ENCODE measurements at places on chromosomes 4 and X. TPM values are rescaled to one million over a fixed set of nuclear protein-coding genes. Genes with fewer than 3 reads are reported as not detected.

The SPATA18 gene
- total RNA-seq: 17.0 TPM

DNA sequence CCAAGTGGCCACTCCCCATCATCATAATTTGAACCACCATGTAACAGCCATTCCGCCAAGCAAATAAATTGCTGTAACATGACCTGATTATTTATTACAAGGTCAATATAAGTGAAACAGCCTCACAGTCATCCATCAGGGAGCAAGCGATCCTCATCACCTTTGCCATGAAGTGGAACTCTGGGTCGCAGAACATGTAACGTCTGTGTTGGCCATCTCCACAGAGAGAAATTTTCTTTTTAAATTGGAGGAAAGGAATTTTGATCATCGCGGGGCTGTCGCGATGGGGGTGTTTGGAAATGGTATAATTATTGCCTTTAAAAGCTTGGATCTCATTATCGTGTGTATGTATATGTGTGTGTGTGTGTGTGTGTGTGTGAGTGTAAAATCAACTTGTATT lies 90.2 kb downstream of the SHOX start:
- no peaks in the 10 kb centered on the region for H3K36me3 ChIP-seq
- no peaks in the 10 kb centered on the region for H3K4me1 ChIP-seq
- peaks cover 5% of the 10 kb centered on the region for H3K27me3 ChIP-seq
- H3K27ac ChIP-seq: no peak overlapping the region
- H3K4me3 ChIP-seq: no peak overlapping the region

The BCORL1 gene
- total RNA-seq: 20.9 TPM

GRCh38 chr4:78707793-78708192 lies 68.4 kb upstream of the BMP2K start:
- H3K27ac ChIP-seq: no peak overlapping the region
- H3K4me1 ChIP-seq: no peaks in the 10 kb centered on the region
- no peak overlapping the region for H3K4me3 ChIP-seq
- no peaks in the 10 kb centered on the region for H3K27me3 ChIP-seq
- H3K36me3 ChIP-seq: no peaks in the 10 kb centered on the region
- DNase-seq: no peak

GRCh38 chrX:130162094-130162735 lies 3.4 kb downstream of the AIFM1 start:
- peaks cover 3% of the 10 kb centered on the region for H3K36me3 ChIP-seq
- H3K27ac ChIP-seq: no peak overlapping the region
- H3K4me3 ChIP-seq: peak overlapping the region; percentile 18
- peaks cover 4% of the 10 kb centered on the region for H3K4me1 ChIP-seq

GRCh38 chrX:617891-618290 lies 12.7 kb upstream of the SHOX start:
- peaks cover 84% of the 10 kb centered on the region for H3K27me3 ChIP-seq
- H3K27ac ChIP-seq: no peak overlapping the region
- peak; percentile 65 for DNase-seq
- peaks cover 4% of the 10 kb centered on the region for H3K4me1 ChIP-seq
- no peaks in the 10 kb centered on the region for H3K36me3 ChIP-seq

DNA sequence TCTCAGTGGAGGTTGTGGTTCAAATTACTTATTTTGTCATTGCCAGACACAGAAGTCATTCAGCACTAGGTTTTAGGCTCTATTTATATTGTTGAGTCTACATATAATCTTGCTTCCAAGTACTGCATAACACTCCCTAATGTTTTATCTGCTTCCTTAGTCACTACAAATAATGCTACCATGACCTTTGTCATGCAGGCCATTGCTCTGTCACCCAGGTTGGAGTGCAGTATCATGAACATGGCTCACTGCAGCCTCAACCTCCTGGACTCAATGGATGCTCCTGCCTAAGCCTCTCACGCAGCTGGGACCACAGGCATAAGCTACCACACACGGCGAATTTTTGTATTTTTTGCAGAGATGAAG lies 23.5 kb upstream of the PDZD4 start:
- H3K27ac ChIP-seq: no peak overlapping the region
- peaks cover 20% of the 10 kb centered on the region for H3K27me3 ChIP-seq
- H3K36me3 ChIP-seq: no peaks in the 10 kb centered on the region
- no peak overlapping the region for H3K4me3 ChIP-seq

DNA sequence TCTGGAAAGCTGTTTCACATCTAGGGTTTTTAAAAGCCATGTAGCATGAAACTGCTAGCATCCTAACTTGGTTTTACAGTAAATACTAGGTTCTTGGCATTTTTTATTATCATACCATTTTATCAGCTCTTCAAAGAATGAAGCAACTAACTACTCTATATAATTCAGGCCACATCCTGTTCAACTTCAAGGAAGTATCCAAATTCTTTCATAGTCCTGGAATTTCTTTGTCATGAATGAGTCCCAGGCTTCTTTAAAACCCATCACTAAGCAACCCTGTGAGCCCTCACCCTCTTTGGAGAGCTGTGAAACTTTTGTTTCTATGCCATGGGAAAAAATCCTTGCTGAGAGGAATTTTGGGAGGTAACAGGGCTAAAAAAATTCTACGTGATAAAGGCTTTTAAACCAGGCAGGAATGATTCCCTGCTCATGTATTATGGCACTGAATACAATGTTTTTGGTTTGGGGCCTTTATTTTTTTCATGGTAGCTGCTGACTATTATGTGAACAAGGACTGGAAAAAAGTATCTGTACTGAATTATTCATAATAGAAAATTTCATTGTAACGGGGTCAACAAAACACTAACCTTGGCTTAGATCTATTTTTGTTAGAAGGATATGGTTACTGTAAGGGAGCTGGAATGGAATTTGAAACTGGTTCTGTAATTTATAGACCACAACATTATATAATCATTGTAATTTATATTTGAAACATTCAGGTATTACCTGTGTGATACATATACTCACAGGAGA lies 164.9 kb downstream of the DCTD start:
- H3K4me3 ChIP-seq: no peak overlapping the region
- no peaks in the 10 kb centered on the region for H3K27me3 ChIP-seq
- no peak for DNase-seq
- H3K36me3 ChIP-seq: peaks cover 43% of the 10 kb centered on the region
- H3K27ac ChIP-seq: no peak overlapping the region

- H3K4me3 ChIP-seq: no peak overlapping the region
- DNase-seq: no peak
- no peak overlapping the region for H3K27ac ChIP-seq
- H3K4me1 ChIP-seq: no peaks in the 10 kb centered on the region
These were observed 130.7 kb upstream of the GUCY1A1 start for GRCh38 chr4:155535802-155536454.

The GAGE2A gene
- total RNA-seq: not detected

- no peaks in the 10 kb centered on the region for H3K27me3 ChIP-seq
- H3K36me3 ChIP-seq: no peaks in the 10 kb centered on the region
- H3K4me3 ChIP-seq: no peak overlapping the region
- peaks cover 6% of the 10 kb centered on the region for H3K4me1 ChIP-seq
- H3K27ac ChIP-seq: no peak overlapping the region
- no peak for DNase-seq
These were observed 98.6 kb downstream of the FHDC1 start for GRCh38 chr4:153034681-153035080.

The OPHN1 gene
- 5.6 TPM for total RNA-seq

DNA sequence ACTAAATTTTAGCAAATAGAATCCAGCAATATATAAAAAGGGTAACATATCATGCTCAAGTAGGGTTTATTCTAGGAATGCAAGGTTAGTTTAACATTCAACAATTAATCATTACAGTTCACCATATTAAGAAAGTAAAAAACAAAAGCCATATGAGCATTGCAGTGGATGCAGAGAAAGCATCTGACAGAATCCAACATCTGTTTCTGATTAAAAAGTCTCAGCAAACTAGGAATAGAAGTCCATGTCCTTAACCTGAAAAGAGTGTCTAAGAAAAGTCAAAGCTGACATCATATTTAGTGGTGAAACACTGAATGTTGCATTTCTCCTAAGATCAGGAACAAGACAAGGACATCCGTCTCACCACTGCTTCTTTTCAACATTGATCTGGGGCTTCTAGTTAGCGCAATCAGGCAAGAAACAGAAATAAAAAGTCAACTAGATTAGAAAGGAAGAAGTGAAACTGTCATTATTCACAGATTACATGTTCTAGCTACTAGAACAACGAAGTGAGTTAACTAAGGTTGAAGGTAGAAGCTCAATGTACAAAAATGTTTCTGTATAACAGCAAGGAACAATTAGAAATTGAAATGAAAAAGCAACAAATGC lies 49.3 kb downstream of the MRPL1 start:
- DNase-seq: no peak
- no peak overlapping the region for H3K4me3 ChIP-seq
- no peaks in the 10 kb centered on the region for H3K4me1 ChIP-seq

- H3K4me3 ChIP-seq: no peak overlapping the region
- H3K4me1 ChIP-seq: no peaks in the 10 kb centered on the region
- H3K27ac ChIP-seq: no peak overlapping the region
- no peak for DNase-seq
- H3K36me3 ChIP-seq: no peaks in the 10 kb centered on the region
These were observed 233.1 kb downstream of the THOC2 start for GRCh38 chrX:123499787-123500186.

- H3K27ac ChIP-seq: no peak within 1 kb of the TSS
- no peak within 1 kb of the TSS for H3K4me3 ChIP-seq
- no peaks in the 10 kb centered on the region for H3K27me3 ChIP-seq
- H3K4me1 ChIP-seq: peaks cover 9% of the 10 kb centered on the region
- no peaks in the 10 kb centered on the region for H3K36me3 ChIP-seq
These were observed at the start of gene HSD17B13 for GRCh38 chr4:87322754-87323153. Gene HSD17B13 (minus strand): TSS chr4:87322882. CDS start chr4:87322841, 41 bp downstream.

The UGT2B15 gene
- total RNA-seq: 2.0 TPM

DNA sequence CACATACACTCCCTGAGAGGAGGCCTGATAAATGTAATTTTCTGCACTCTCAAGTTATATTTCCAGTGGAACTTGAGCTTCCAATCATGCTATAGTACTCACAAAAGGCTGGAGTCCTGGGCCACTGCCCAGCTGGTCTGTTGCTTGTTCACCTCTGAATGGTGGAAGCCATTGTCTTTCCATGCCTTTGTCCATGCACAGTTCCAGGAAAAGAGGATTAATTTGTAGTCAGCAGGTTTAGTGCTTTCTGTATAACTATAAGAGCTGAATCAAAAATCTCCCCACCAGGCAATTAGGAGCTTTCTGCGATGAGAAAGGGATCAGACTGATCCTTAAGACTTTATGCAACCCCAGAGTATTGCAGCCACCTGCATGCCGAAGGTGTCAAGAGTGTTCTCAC lies 195.4 kb upstream of the PGRMC2 start:
- H3K4me1 ChIP-seq: peaks cover 6% of the 10 kb centered on the region
- H3K4me3 ChIP-seq: no peak overlapping the region
- H3K27ac ChIP-seq: no peak overlapping the region
- H3K36me3 ChIP-seq: no peaks in the 10 kb centered on the region
- no peak for DNase-seq
- H3K27me3 ChIP-seq: no peaks in the 10 kb centered on the region

DNA sequence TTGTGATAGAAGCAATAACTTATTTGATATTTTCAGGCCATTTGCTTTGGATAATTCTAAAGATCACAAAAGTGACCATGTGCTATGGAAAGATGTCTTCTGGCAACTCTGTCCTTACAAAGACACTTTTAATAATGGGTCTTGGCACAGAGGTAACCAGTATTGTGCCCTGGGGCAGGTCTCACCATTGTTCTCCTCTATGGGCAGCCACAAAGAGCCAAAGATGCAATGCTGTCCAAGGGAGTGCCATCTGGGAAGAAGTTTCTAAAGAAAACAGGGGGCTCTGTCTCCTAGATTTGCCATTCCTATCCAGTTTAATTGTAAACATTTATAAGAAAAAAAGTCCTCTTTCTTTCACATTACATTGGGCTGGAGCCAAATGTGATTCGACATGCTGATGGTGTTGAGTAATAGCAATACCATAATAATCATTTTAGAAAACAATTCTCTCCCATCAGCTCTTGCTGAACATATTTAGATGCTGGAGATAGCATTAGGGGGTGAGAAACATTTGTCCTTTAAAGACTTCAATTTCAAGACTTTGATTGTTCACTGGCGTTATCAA lies 179.9 kb downstream of the KIT start:
- peaks cover 3% of the 10 kb centered on the region for H3K4me1 ChIP-seq
- no peak for DNase-seq
- no peak overlapping the region for H3K27ac ChIP-seq
- no peaks in the 10 kb centered on the region for H3K27me3 ChIP-seq
- H3K36me3 ChIP-seq: no peaks in the 10 kb centered on the region
- no peak overlapping the region for H3K4me3 ChIP-seq

- DNase-seq: no peak
- H3K36me3 ChIP-seq: no peaks in the 10 kb centered on the region
- no peak within 1 kb of the TSS for H3K27ac ChIP-seq
- peak within 1 kb of the TSS; percentile 45 for H3K4me3 ChIP-seq
- H3K27me3 ChIP-seq: peaks cover 22% of the 10 kb centered on the region
- H3K4me1 ChIP-seq: no peaks in the 10 kb centered on the region
These were observed at the start of gene DOK7 for GRCh38 chr4:3462790-3463415. Gene DOK7 (plus strand): TSS chr4:3463306. CDS start chr4:3463376, 70 bp downstream.

DNA sequence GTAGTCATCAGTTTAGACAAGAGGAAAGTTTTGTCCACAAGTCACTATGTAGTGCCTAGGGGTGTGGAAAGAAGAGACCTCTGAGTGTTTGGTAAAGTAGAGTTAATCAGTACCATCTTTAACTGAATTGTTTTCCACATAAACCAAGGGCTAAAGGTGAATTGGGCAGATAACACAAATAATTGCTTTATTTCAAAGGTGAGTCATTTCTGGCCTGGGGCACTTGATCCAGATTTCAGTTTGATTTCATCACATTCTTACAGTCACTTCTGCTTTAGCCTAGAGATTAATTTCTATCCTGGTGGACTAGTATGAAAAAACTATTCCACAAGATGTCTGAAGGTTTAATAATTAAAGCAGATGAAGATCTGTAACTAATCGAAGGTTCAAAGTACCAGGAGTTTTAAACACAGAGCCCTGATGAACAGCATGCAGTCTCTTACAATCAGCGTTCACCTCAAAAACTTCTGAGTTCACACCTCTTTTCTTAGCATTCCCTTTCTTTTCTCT lies 74.5 kb upstream of the BOD1L1 start:
- no peak overlapping the region for H3K27ac ChIP-seq
- no peak for DNase-seq
- peaks cover 12% of the 10 kb centered on the region for H3K4me1 ChIP-seq
- H3K27me3 ChIP-seq: no peaks in the 10 kb centered on the region
- H3K36me3 ChIP-seq: no peaks in the 10 kb centered on the region

GRCh38 chr4:87580057-87580456 lies 28.3 kb upstream of the DSPP start:
- no peak overlapping the region for H3K4me3 ChIP-seq
- peaks cover 4% of the 10 kb centered on the region for H3K4me1 ChIP-seq
- H3K27me3 ChIP-seq: no peaks in the 10 kb centered on the region
- no peak overlapping the region for H3K27ac ChIP-seq
- DNase-seq: no peak
- no peaks in the 10 kb centered on the region for H3K36me3 ChIP-seq

DNA sequence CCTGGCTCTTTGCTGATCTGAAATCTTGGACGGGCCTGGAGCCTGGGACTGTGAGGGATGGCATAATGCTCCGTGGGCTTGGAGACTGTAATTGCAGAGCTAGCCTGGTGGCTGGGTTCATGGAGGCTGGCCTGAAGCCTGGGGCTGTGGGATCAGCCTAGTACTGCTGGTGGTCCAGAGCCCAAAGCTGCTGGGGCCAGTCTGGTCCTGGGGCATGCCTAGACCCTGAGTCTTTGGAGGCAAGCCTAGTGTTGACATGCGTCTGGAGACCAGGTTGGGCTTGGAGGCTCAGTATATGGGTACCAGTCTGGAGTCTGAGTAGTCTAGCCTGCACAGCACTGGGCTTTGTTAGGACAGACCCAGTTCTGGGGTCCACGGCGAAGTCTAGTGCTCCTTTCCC lies 172.0 kb upstream of the ZC4H2 start:
- H3K36me3 ChIP-seq: no peaks in the 10 kb centered on the region
- no peak overlapping the region for H3K4me3 ChIP-seq
- DNase-seq: no peak
- no peak overlapping the region for H3K27ac ChIP-seq

The ARHGAP36 gene
- total RNA-seq: 1.6 TPM

Data from type B pancreatic cell (in vitro differentiated cells).